ENCODE measurements at places on chromosomes 7 and 10.

DNA sequence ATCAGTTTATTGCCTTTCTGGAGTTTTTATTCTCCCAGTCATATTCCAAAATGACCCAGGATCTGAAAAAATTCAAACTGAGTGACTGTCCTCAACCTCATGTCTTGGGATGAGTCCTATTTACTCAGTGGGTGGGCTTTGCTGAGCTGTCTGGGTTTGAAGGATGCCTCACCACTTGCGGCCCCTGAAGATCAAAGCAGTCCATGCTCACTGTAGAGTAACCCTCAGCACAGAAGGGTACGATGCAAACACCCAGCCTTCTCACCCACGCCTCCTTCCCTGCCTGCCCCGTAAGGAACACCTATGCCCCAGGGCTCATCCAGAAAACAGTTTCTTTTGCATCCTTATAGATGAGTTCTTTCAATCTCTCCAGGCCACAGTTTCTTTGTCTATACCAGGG lies 42.2 kb upstream of the GRB10 start:
- DNase-seq = no peak

GRCh38 chr7:101519324-101520023 lies 109.6 kb downstream of the MYL10 start:
- DNase-seq = peak; percentile 65

DNA sequence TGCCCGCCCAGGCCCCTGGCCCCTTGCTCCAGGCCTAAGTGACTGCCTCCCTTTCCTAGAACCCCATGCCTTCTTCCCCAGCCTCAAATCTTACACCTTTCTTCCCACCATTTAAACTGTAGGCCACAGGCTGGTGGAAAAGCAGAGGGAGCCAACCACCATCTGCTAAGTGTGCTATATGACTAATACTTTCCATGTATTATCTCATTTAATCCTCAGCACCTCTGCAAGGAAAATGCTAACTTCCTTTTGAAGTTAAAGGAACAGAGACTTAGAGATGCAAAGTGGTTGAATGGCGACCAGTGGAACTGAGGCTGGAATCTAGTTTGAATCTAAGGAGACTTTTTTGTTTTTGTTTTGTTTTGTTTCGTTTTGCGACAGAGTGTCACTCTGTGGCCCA lies 17.8 kb upstream of the MTPAP start:
- DNase-seq = no peak

GRCh38 chr7:69700331-69700730 lies 102.1 kb downstream of the AUTS2 start:
- no peak for DNase-seq

- DNase-seq = no peak
Observed at GRCh38 chr10:26715137-26715487, 17.6 kb downstream of the PDSS1 start.

DNA sequence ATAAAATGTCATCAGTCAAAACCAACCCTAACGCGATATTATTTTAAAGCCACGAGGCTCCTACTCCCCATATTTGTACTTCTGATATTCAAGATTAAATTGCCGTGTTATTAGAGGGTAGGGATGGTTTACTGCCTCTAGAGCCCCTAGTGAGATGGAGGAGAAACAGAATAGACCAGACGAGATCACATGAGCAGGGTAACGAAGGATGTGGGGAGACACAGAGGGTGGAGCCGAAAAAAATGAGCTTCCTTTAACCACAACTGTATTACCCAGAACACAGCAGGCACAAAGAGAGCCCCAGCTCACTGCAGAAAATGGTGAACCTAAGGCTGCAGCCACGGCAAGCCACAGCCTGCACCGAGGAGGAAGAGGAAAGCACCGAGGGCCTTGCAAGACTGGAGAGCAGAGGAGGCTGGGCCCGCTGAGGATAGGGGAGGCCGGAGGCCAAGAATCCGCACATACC lies 14.3 kb downstream of the ZC3HAV1 start:
- DNase-seq = no peak

DNA sequence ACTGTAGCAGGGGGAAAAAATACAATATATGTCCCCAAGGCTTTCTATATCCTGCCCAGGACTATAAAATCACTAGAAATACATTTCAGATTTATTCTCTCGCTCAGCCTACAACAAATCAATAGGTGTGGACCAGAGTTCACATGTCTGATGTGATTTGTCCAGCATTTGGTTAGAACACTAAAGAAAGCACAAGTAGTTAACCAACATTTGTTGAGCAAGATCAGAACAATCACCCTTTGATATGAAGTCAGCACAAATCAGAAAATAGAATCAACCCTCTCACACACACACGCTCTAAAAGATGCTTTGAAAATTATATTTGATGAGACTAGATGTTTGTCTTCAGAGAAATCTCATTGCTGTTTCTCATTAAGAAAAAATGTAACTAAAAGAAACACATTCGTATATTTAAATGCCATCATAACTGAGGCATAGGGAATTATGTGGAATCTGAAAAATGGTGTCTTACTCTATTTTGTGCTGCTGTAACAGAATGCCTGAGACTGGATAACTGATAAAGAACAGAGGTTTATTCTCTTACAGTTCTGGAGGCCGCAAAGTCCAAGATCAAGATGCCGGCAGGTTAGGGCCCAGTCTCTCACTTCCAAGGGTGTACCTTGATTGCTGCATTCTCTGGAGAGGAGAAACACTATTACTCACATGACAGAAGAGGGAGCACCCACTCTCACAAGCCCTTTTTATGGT lies 10.5 kb downstream of the AKR1D1 start:
- DNase-seq = no peak

DNA sequence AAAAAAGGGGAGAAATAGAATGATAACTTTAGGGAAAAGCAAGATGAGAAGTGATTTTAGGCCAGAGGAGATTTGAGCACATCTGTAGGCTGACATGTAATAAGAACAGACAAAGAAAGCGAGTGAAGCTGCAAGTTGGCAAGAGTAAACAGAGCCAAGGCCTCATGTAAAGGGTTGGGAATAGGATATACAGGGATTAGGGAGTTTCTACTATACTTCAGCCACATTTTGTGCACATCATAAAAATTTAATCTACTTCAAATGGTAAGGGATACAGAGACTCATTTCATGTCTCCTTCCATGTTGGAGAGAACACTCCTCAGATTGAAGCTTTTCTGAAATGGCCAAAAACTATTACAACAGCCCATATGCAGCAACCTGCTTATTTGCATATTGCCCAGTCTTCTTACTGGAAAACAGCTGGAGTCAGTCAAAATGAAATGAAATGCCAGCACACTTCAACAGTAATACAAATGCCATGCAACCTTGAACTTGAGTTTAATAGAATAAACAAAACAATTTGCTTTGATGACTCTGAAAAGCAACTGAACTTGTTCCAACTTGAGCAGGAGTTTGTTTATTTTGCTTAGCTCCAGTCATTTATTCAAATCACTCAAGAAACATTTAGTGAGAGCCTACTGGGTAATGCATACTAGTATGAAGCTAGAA lies 49.9 kb downstream of the NRCAM start:
- DNase-seq = no peak

DNA sequence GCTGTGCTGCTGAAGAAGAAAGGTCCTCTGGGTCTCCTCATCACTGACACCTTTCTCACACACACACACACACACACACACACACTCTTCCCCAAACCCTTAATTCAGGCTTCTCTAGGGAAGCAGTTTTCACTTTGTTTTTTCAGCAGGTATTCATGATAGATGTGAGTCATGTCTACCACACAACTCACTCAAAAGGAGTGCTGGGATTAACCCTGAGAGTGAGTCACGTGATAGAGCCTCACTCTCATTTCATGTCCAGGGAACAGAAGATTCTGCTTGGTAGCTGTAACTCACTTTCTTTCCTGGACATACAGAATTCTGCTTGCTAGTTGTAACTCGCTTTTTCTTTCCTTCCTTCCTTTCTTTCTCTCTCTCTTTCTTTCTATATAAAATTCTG lies 45.4 kb downstream of the VIM start:
- peak; percentile 62 for DNase-seq

DNA sequence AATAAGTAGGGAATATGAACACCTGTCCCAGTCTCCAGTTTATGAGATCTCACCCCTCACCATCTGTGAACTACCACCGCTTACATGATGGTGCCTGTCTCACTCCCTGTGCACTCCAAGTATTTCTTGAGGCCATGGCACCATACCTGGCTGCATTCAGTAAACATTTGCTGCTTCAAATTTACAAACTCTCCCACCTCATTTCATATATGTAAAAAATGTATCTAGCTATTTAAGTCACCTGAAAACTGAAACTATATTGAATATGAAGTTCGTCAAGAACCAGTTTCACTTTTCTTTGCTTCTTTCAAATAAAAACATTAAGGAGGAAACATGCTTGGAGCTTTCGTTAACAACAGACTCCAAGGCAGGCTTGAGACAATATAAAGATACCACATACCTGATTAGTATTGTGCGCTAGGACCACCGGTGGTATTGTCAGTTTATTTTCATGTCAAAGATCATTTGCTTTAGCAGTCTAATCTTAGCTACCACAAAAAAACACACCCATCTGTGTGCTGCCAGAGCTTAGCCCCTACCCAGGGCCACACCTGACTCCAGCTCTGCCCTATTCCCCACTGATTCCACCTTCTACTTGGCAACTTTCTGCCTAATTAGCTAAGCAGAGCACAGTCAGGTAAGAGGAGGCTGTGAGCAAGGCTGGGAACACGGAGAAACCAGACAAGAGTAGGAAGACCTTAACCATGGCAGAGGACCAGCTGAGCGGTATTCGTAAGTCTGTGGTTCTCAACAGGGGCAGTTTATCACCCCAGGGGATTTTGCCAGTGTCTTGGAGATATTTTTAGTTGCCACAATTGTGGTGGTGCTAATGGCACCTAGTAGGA lies 92.0 kb downstream of the ZFAND4 start:
- DNase-seq = no peak

DNA sequence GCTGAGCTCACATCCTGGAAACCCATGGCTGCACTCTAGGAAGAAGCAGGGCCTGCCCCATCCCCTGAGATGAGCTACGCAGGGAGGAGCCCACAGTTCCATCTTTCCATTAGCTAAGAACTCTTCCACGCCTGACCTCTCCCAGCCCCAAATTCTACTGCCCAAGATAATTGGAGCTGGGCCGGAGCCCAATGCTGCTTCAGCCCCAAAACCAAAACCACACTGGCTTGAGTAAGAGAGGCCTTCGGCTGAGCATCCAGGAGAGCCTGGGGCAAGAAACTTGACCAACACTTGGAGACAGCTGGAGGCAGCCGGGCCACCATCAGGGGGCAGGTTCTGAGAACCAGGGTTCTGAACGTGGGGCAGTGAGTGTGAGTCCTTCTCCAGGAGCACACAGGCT lies 116.1 kb upstream of the ZMIZ1 start:
- DNase-seq = peak; percentile 86

GRCh38 chr7:23184709-23185359 lies 3.0 kb downstream of the NUP42 start:
- peak; percentile 64 for DNase-seq

DNA sequence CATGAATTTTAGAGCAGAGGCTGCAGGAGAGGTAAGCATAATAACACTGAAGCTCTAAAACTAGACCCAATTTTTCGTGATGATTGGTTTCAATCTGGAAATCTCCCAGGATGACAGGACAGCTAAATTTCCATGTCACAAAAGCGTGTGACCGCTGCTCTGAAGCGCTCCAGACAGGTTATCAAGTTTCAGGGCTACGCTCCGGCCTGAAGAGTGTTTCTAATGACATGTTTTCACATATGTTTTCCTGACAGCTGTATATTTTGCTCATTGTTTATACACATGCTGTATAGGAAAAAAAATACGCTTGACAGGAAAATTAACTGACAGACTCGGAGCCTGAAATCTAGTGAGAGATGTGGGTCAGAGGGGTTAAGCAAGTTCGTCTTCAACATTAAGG lies 219.8 kb upstream of the BMPER start:
- no peak for DNase-seq

GRCh38 chr7:1749864-1750466 lies 79.9 kb downstream of the ELFN1 start:
- DNase-seq = no peak

- no peak for DNase-seq
Observed at GRCh38 chr10:75239096-75239790, 3.5 kb upstream of the COMTD1 start.

- no peak for DNase-seq
Observed at GRCh38 chr7:74604326-74605020, 53.0 kb upstream of the GTF2I start.

GRCh38 chr7:127391591-127392181 lies 822 bp downstream of the ZNF800 start:
- DNase-seq = peak; percentile 43

DNA sequence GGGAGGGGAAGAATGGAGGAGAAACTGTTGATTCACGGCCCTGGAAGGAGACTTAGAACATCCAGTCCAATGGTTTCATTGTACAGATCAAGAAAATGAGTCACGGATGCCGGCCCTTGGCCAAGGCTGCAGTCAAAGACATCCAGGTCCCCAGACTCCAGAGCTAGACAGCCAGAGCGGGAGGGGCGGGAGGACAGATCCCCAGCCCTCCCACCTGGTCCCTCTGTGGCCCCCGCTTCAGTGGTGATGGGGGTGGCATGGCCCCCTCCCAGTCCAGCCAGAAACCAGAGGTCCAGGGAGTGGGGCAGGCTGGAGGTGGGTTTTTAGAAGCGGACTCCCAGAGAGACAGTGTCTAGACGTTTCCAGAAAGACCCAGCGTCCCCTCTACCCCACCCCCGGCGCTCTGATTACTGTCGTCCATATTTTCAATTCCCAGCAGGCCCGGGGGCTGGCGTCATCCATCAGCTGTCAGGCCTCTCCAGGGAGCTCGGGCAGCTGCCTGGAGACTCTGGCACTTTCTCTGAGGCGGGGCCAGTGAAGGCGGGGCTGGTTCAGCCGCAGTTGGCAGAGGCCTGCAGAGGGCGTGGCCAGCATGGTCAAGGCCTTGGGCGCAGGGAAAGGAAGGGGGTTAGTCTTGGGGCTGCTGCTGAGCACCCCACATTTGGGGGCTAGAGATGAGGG lies 8.0 kb upstream of the HSPB1 start:
- peak; percentile 96 for DNase-seq

DNA sequence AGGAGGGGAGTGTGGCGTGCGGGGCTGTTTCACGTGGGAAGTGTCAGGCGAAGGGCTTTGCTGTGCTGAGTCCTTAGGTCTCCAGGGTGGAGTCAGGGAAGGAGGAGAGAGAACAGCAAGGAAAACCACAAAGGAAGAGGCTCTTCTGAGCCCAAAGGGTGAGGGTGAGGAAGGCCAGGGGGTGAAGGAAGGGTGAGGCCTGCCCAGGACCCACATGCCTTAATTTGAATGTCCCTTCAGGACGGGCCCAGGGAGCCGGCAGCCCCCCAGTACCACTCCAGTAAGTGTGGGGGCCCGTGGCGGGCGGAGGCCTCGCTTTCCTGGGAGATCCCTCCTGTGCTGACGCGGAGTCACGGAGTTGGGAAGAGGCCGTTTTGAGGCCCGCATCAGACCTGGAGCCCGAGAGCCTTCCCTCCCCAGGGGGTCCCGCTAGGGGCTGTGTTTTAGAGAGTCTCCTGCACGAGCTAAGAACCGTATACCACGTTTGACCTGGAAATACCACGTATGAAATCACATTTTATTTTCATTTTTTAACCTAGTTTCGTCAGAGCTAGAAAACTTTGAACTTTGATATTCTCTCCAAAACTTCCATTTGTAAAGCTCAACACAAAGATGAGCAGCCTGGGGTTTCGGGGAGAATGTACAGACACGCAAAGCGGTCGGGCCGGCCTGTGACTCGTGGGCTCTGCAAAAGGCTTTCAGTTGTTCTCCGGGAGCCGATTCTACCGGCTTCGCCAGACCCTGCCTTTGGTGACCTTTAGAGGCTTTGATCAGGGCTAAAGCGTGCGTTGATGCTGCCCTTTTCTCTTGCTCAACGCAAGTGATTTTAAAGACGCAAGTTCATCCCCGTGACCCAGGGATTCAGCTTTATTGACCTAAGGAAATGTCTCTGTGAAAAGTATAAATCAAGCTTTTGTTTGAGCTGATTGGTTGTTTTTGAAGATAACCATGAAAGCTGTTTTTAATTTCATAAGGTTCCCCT lies 23.6 kb upstream of the TTYH3 start:
- DNase-seq = no peak

GRCh38 chr10:116511365-116511764 lies 34.4 kb upstream of the PNLIP start:
- DNase-seq = no peak
